ENCODE measurements at places on chromosomes 4 and X. TPM values are rescaled to one million over a fixed set of nuclear protein-coding genes. Genes with fewer than 3 reads are reported as not detected.

The OSTC gene
- polyA plus RNA-seq, result 294 TPM

The MAGED4 gene
- 13.1 TPM for polyA plus RNA-seq

DNA sequence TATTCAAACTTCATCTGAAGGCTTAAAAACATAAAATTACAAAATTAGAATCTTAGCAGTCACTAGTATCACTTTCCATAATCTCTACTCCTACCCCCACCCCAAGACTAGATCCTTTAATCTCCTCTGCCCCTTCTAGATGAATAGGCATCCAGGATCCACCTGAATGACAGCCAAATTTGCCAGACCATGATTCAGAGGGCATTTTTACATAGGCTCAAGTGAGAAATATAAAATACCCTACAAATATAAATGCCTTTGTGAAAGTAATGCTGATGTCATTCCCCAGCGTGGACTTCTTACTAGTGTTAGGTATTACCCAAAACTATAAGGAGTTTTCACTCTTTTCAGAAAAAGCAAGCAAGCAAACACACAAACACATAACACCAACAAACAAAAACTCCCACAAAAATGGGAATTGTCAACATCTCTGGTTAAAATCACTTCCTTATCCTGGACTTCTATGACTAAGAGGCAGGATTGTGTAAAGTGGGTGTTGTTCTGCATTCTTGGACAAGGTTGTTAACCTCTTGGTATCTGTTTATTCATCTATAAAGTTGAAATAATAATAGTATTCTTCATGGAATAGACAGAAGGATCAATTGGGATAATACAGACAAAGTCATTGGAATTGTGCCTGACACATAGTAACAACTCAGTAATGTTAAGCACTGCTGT lies 51.3 kb upstream of the TMPRSS11F start:
- DNase-seq, result no peak

GRCh38 chrX:2192584-2193272 lies 308.0 kb downstream of the DHRSX start:
- no peak for DNase-seq

DNA sequence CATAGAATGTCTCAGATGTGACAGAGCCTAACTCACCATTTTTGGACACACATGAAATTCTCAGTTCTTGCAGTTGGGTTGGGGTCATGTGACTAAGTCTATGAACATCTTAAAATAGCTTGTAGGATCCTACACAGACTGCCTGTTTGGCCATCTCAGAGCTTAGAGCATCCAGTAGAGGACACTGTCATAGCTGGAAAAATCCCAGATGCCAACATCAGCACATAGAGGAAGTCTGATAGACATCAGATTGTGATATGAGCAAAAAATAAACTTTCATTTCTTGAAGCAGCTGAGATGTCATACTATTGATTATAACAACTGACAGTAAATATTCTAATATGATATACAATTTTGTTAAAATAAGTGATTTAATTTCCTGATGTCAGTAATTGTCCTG lies 207.1 kb downstream of the TRAM1L1 start:
- DNase-seq, result no peak

- DNase-seq, result no peak
Observed at GRCh38 chrX:31323658-31324057, 251.8 kb upstream of the FTHL17 start.

DNA sequence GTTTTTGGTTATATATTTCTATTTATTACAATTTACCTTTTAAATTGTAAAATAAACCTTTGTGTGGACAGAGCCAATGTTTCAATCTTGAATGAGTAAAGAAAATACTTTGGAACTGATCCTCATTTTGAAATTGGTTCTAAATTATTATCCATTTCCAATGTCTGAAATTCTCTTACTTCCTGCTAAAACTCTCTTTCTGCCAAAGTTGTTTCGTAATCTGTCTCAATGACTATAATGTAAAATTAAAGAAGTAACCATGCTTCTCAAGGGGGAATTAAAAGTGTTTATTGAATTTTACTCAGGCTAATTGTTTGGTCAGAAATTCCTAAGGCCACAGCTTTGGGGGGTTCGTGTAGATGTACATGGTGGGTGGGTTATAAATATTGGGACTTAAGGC lies 34.8 kb downstream of the YIPF6 start:
- DNase-seq, result no peak

DNA sequence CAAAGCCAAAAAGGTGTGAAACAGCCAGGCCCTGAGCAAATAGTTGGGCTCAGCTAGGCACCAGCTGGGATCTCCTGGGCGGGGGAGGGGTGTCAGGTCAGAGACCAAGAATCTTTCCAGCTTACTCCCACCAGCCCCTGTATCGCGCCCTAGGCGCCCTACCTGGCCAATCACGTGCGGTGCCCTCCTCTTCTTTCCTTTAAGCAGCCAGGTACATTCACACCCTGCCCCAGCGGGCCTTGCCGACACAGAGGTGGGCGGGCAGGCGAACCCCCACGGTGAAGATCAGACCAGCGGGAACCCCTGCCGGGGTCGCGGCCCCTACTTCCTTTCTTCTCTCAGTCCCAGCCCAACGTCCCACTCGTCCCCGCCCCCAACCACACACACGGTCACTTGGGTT lies 9.1 kb downstream of the ARHGAP36 start:
- DNase-seq, result no peak

All from BJ (cell line).